ENCODE measurements at places on chromosomes 3 and 15.

- DNase-seq, result no peak
These were observed 136.4 kb downstream of the B3GALNT1 start for GRCh38 chr3:160968761-160969160.

DNA sequence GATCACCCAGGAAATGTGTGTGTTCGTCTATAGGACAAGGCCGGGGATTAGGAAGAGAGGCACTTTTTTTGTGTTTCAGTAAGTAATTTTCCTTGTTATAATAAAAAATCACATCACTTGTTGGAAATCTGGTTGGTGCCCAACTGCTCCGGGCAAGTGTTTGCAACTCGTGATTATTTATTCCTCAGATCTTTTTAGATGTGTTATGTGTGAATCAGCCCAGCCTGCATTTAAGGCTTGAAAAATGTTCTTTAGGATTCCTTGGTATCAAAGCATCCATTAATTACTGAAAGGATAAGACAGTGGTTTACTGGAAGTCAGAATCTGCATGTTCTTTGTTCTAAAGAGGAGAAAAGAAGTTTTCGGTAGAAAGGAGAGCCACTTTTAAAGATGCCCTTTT lies 345.6 kb downstream of the FEZF2 start:
- DNase-seq, result no peak

DNA sequence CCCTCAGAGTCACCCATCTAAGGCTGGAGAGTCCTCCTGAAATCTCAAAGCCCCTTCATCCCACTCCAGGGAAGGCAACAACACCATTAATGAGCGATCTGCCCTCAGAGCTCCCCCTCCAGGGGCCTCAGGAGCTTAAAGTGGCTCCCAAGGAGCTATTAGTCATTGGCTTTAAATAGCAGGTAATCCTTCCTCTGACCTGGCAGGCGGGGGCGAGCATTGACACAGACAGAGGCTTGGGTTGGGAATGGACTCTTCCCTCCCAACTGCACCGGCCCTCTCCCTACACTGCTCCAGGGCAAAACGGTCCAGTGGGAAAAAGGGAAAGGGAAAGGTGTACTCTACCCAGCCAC lies 1.4 kb downstream of the MFGE8 start:
- no peak for DNase-seq

DNA sequence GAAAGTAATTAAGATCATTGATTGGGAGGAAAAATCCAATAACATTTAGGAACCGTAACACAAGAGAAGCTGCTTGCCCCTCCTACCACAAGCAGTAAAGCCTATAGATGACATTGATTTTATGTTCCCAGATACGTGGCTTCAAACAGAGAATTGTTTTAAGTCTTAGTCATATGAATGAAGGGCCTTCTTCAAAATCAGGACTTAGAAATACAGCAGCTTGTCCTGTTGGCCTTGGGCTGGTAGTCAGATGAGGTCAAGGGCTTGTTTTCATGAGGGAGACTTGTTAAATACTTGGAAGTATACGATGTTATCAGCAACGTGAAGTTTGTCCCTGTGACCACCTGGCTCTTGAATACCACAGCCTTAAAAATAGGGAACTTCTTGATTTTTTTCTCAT lies 114.4 kb downstream of the VGLL4 start:
- no peak for DNase-seq

DNA sequence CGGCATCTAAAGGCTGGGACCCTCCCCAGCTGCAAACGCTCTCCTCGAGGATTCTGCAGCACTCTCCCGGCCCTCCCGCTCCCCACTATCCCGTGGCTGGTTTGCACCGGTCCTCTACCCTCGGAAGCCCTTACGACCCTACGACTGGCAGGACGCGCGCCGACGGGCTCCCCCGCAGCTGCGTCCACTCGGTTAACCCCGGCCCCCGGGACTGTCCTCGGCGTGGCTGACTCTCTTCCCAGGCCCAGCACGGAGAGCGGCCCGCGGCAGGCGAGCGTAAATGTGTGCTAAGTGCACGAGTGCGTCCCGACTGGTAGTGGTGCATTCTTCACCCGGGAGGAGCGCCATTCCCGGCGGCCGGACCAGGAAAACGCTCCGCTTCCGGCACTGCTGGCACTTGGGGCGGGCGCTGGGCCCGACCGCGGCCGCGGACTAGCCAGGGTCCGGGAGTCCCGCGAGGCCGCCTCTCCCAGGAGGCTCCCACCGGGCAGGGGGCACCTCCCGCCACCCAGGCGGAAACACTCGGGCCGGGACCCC lies 508 bp downstream of the GORASP1 start:
- no peak for DNase-seq

GRCh38 chr3:45239254-45239653 lies 13.2 kb upstream of the TMEM158 start:
- DNase-seq, result no peak

DNA sequence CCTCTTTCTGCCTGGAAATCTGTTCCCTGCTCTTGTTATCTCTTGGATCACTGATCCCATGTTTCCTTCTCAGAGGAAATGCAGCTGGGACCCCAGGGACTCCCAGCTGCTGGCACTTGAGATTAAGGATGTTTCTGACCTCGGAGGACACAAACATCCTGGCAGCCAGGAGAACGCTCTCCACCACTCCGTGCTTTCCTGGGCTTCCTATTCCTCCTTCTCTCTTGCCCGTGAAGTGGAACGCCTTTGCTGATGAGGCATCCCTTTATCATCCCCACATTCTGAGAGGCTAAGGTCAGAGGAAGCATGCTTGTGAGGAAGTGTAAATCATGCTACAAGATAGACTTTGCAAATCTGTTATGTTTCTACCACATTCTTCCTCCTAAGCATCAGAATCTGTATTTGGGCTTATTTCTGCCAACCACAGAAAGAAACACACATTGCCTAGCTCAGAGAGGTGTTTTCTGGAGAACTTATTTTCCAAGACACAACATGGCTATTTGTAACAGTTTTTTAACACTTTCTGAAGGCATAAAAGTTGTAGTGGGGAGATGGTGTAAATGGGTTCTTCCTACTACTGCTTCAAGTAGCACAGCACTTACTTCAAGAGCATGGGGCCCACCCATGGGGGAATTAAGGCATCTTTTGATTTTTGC lies 25.6 kb upstream of the LDHAL6B start:
- no peak for DNase-seq

- no peak for DNase-seq
These were observed 355.3 kb upstream of the RORA start for GRCh38 chr15:61584410-61584809.

GRCh38 chr15:77840991-77841775 lies 208.5 kb upstream of the LINGO1 start:
- DNase-seq, result no peak
